Stimulated activated CD8-positive, alpha-beta memory T cell treated with anti-CD3 and anti-CD28 coated beads, Interleukin-15, amount 100 ng/mL, for 24 hours (primary cell): ENCODE measurements at places on chromosomes 2 and 18.

DNA sequence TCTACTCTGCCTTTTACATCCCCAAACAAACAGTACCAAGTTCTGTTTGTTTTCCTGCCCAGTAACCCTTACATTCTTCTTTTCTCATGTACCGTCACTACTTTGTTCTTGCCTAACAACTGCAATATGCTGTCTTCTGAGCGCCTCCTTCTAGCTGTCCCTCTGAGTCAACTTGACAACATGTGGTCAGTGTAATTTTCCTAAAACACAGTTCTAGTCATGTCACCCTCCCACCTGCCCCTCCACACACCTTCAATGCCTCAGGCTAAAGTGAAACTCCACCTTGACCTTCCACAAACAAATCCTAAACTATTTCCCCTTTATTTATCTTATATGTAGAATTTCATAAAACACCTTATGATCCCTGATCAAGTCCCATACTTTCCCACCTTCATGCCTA, 124.6 kb upstream of the CD302 start:
- no peak for DNase-seq

- no peak for DNase-seq
These were observed 336.9 kb downstream of the CBLN2 start for GRCh38 chr18:72207280-72207679.

DNA sequence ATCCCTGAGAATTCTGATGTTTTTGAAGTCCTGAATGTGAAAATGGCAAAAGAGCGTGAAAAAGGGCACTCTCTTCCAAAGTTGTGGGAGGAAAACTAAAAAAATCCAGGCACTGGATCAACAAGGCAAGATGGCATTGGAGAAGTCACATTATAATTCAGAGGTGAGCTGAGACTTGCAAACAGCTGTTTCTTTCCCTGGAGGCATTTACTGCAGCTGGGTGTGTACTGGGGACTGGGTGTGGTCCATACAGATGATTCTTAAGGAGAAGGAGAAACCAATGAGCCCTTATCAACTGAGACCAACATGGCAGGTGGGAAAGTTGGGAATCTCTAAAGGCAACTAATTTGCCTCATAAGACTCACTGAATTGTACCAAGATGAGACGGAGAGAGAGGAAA, 313.9 kb downstream of the TRIB2 start:
- DNase-seq = no peak

GRCh38 chr18:40673150-40673549, 1281.9 kb upstream of the PIK3C3 start:
- DNase-seq = no peak

DNA sequence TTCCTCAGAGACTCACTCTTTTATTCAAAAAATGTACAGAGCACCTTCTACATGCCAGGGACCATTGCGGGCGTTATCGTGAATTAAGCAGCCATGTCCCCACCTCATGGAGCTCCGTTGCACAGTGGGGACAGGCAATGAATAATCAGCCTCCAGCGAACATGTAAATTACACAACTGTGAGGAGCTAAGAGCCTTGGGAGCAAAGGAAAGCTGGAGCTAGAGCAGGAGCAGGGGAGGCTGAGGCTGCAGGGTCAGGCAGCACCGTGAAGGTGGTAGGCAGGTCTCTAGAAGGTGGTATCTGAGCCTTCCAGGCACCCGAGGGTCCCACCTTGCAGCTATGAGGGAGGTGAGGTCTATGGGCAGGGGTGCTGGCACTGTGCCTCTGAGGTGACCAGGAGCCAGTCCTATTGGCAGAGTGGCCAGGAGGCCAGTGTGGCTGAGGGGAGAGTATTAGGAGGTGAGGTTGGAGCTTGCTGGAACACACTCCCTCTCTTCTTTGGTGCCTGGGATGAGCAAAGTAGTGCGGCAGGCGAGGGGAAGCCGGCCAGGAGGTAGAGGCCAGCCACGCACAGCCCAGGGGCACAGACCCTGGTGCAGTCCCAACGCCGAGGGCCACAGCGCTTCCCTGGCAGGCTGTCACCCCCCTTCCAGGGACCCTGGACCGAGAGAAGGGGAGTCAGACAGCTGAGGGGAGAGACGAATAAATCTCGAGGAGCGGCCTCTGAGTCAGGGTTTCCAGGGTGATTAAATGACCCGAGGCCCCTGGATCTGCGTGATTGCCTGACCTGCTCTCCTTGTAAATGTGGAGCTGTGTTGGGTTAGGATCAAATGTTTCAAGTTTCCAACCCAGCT, 167.3 kb downstream of the SEPTIN10 start:
- no peak for DNase-seq

- DNase-seq = no peak
These were observed 669.1 kb downstream of the GALR1 start for GRCh38 chr18:77918730-77919129.

- DNase-seq = no peak
These were observed 934 bp downstream of the MYO5B start for GRCh38 chr18:50193796-50194630.

GRCh38 chr2:42239811-42240210, 70.7 kb downstream of the EML4 start:
- DNase-seq = no peak

GRCh38 chr2:119550346-119550745, 6.1 kb downstream of the CFAP221 start:
- no peak for DNase-seq

GRCh38 chr2:223113161-223113560, 61.2 kb downstream of the KCNE4 start:
- no peak for DNase-seq

DNA sequence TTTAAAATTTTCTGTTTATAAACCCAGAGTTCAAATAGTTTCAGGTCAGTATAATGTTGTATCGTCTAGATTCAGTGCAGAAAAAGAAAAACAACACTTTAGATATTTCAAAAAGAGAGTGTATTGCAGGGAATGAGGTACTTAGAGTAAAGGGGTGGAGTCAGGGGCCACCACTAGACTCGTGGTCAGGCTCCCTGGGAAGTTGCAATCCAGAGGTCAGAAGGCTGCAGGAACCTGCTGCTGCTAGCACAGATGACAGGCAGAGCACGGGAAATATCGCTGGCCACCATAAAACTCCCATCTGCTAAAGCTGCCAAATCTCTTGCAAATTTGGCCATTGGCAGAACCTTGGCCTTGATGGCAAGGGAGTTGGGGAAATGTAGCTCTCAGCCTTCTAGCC, 64.6 kb downstream of the THNSL2 start:
- DNase-seq = no peak

DNA sequence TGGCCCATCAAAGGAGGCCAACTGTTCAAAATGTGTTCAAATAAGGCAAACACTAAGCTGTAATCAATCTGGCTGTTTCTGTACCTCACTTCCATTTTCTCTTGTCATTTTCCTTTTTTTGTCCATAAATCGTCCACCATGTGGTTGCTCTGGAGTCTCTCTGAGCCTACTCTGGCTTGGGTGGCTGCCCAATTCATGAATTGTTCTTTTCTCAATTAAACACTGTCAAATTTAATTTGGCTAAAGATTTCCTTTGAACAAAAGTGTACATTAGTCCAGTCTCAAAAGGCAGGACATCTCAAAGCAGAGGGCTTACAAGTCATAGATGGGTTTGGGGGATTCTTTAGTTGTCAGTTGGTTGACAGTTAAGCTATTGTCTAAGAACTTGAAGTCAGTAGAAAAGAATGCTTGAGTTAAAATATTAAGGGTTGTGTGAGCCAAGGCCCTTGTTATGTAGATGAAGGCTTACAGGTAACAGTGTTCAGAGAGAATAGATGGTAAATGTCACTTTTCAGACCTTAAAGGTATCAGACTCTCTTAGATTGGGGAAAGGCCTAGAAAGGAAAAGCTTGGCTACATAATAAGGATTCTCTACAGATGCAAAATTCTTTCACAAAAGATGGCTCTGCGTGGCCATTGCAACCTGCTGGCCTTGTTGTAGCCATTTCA, 831.2 kb upstream of the CDH2 start:
- DNase-seq = no peak

- no peak for DNase-seq
These were observed 298.2 kb upstream of the CHST9 start for GRCh38 chr18:27483276-27483675.

GRCh38 chr2:47650001-47650535, 132.9 kb upstream of the MSH6 start:
- DNase-seq = no peak

DNA sequence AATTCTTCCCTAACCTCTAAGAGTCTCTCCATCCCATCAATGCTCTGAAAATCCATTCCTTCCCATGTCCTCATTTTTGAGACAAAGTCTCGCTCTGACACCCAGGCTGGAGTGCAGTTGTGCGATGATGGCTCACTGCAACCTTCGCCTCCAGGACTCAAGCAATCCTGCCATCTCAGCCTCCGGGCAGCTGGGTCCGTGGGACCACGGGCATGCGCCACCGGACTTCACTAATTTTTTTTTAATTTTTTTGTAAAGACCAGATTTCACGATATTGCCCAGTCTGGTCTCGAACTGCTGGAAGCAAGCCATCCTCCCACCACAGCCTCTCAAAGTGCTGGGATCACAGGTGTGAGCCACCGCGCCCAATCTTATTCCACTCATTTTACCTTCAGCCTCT, 1.6 kb downstream of the FEZ2 start:
- DNase-seq = no peak

GRCh38 chr2:43412114-43412753, 183.6 kb downstream of the THADA start:
- DNase-seq = no peak

GRCh38 chr2:124112206-124112605, 87.1 kb downstream of the CNTNAP5 start:
- DNase-seq = no peak

GRCh38 chr2:45652090-45653031, 886 bp downstream of the PRKCE start:
- DNase-seq = no peak
